ENCODE measurements at places on chromosomes 16 and 17.

GRCh38 chr17:79388556-79389295 lies 222.1 kb downstream of the RBFOX3 start:
- DNase-seq, result peak; percentile 69

DNA sequence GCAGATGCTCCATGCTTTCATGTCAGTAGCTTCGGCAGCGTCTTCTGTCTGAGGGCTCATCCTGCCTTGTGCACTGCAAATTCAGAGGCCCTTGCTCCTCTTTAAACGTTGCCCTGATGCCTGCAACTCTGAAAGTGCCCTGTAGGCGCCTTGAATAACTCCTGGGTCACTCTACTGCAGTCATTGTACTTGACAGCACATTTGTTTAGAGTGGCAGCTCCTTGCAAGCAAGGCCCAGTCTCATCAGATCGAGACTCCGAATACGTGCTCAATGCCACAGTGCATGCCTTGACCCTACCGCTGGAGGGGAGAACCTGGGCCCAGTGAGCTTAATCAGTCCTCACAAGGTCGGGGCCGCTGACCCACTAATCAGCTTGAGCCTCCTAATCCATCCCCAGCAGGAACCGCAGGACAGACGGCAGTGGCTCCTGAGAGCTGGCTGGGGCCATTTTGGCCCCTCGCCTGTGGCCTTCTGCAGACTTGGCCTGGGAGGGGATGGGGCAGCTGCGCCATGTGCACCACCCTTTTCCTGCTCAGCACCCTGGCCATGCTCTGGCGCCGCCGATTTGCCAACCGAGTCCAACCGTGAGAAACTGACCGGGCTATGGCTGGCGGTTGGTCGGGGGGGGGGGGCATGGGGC lies at the start of gene PRCD:
PRCD (plus strand) TSS at position 414 of the 641 bp plus-strand sequence; CDS start at position 512, 98 bp downstream.
- no peak for DNase-seq

GRCh38 chr16:78761427-78761826 lies 662.0 kb downstream of the WWOX start:
- DNase-seq, result no peak

- no peak for DNase-seq
Observed at GRCh38 chr16:73142053-73142854, 94.3 kb upstream of the ZFHX3 start.

GRCh38 chr17:38921756-38922411 lies 3.5 kb upstream of the LASP1NB start:
- DNase-seq, result no peak

GRCh38 chr17:29777663-29778062 lies 152.4 kb downstream of the SSH2 start:
- DNase-seq, result no peak

- DNase-seq, result no peak
Observed at GRCh38 chr17:66322764-66323163, 20.4 kb downstream of the PRKCA start.

GRCh38 chr17:79046197-79046915 lies 22.4 kb downstream of the C1QTNF1 start:
- DNase-seq, result peak; percentile 87

DNA sequence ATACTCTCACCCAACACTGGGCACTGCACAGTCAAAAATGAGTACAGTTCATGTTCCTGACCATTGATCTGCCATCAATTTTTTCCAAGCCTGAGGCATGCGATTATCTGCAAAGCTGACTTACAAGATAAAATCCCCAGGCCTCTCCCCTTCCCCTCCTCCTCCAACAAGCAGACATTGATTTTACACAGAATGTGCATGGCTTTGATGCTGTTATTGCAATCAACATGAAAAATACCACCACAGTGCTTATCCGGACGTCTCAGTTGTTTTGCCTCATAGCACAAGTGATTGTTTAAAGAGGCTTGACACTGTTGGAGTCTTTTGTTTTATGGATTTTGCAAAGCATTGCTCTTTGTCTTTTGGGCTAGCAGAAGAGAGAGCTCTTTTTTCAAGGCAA lies 163.8 kb downstream of the TOX3 start:
- no peak for DNase-seq

DNA sequence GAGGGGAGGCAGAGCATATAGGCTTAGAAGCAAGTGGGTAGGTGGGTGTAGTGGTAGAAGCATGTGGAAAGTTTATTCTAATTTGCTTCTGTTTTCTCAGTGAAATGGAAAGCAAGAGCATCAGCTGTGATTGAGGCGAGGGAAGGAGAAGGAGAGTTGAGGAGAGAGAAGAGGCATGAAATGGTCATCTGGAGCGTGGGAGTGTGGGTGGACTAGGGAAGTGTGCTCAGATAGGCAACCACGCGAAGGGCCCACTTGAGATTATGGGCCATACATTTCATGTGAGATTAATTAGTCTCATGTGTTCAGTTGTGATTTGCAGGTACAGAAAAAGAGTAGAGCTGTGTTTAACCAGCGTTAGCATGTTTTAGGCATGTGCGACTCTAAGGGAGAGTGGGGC lies 20.8 kb upstream of the CDC6 start:
- DNase-seq, result no peak

DNA sequence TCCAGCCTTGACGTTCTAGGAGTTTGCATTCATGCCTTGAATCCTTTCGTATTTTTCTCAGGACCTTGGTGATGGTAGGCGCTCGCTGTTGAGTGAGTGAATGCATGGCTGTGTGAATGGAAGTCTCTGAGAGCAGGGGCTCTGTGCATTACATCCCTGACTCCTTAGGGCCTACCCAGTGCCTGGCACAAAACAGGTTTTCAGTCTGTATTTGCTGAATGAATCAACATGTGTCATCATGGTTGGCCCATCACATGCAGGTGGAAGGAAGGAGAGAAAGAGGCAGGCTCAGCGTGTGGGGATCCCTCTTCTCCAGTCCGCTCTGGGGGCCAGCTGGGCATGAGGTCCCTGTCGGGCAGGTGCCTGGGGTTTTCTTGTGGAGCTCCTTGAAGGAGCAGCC lies 8.7 kb downstream of the RAP1GAP2 start:
- no peak for DNase-seq

DNA sequence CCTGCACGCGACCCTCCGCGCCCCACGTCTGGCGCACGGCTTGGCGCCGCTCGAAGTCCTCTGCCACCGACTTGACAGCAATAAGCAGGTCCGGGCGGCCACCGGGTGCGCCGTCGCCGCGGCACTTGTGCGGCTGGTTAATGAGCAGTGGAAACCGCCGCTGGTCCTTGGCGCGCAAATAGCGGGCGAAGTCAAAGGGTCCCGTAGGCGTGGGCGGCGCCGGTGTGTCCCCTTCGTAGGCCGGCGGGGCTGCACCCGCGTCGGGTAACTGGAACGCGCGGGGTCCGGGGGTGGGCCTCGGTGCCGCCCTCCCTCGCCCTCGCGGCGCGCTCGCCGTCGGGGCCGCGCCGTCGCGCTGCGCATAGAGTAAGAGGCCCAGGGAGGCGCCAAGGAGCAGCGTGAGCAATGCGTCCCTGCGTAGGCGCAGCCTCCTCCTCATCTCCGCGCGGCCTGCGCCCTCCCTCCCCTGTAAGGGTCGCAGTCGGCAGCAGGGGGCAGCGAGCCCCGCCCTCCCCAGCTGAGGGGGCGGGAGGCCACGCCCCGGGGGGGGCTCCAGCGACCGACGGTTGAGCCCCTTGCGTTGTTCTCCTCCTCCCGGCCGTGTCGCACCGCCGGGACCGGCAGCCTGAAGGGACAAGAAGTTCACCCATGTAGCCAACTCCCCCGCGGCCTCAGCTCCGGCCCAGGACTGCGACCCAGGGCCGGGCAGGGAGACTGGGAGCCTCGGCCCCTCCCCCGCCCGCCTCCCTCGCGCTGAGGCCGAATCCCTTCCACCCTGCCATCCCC lies 558 bp downstream of the B3GNT9 start:
- DNase-seq, result peak; percentile 94

- peak; percentile 81 for DNase-seq
Observed at GRCh38 chr17:48023400-48024148, 14.0 kb downstream of the COPZ2 start.

DNA sequence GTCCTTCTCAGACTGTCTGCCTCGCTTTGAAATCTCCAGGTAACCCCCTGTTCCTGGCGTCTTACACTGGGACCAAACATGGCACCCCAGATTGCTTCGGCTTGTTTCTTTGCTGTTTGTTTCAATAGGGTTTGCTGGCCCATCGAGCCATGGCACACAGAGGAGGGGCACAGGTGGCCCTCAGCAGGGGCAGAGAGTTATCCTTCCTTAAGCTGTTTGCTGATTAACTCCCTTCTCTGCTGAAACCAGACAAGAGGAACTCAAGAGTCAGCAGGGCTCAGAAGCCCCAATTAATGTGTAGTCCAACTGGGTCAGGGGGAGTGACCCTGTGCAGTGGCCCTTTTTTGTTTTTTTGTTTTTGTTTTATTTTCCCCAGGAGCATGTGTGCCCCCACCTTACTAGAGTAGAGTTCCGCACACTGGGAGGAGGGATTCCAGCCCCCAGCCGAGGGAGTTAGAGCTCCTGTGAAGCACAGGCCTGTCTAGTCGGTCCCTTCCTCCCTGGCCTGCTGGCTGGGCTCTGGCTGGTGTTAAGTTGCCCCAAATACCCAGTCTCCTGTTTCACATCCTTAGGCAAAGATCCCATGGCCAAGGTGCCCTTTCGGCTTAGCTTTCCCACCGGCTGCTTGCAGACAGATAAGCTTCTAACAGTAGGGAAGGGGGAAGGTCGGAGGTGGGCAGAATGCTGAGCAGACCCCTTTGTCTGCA lies 39.3 kb downstream of the YPEL2 start:
- peak; percentile 58 for DNase-seq

GRCh38 chr17:42691021-42691545 lies 8.8 kb downstream of the CNTNAP1 start:
- DNase-seq, result no peak

GRCh38 chr17:15920758-15921239 lies 24.1 kb upstream of the ADORA2B start:
- no peak for DNase-seq

GRCh38 chr17:14301279-14302090 lies 604 bp downstream of the HS3ST3B1 start:
- DNase-seq, result peak; percentile 36

GRCh38 chr16:13969711-13970110 lies 49.8 kb downstream of the ERCC4 start:
- no peak for DNase-seq

DNA sequence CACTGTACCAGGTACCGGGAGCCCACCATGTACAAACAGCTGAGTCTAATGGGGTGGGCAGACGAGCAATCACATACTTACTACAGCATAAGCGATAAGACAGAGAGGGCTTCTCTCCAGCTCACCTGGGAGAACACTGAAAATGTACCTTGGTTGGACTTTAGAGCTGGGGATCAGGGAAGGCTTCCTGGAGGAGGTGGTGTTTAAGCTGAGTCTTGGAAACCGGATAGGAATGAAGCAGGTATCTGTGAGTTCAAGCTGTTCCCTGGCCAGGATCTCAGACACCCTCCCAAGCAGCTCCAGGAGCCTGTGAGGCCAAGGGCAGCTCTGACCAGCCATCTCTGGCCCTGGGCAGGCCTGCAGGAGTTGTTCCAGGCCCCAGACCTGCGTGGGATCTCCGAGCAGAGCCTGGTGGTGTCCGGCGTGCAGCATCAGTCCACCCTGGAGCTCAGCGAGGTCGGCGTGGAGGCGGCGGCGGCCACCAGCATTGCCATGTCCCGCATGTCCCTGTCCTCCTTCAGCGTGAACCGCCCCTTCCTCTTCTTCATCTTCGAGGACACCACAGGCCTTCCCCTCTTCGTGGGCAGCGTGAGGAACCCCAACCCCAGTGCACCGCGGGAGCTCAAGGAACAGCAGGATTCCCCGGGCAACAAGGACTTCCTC lies 8.0 kb upstream of the SERPINF1 start:
- DNase-seq, result no peak

- peak; percentile 52 for DNase-seq
Observed at GRCh38 chr16:31243734-31244670, 15.8 kb upstream of the ITGAM start.

- no peak for DNase-seq
Observed at GRCh38 chr16:17168181-17168580, 302.6 kb downstream of the XYLT1 start.

DNA sequence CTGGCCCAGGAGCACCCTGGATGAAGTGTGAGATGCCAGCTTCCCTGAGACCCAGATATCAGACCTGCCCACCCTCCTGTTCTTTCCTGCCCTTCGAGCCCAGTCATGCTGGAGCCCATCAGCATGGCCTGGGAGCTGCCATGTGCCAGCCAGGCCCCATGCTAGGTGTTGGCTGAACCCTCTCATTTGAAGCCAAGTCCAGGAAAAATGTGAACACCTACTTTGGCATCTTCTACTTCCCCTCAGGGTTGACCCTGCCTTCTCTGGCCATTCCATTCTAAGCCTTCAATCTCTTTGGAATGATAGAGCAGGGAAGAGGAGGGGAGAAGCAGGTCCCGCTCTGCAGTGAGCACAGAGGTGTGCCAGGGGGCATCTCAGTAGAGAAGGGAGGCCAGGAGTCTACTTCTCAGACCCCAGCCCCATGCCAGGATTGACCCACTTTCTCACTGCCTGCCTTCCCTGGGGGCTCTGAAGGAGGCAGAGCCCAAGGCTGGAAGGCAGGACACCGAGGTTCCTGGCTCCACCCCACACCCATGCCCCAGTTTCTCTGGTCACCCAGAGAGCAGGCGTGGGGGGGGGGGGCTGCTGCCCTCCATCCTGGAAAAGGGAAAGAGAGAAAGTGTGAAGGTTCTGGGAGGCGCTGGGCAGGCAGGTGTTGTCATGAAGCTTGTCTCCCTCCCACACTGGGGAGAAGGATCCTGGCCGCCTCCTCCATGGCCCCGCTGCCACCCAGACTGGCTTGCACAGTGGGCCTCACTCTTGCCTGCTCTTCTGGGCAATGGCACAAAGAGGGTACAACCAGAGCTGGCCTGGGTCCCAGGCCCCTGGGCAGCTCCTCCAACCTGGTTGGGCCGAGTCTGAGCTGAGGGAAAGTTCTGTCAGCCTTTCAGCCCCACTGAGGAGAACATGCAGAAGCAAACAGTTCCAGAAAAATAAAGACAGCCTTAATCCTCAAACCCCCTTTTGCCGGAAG lies 9.3 kb downstream of the HDAC5 start:
- no peak for DNase-seq

GRCh38 chr17:76562734-76563148 lies 22.9 kb downstream of the PRCD start:
- no peak for DNase-seq

GRCh38 chr16:11637320-11637719 lies 30.9 kb upstream of the SNN start:
- no peak for DNase-seq

GRCh38 chr17:77542011-77542410 lies 401.2 kb downstream of the SEC14L1 start:
- DNase-seq, result peak; percentile 25

- DNase-seq, result peak; percentile 78
Observed at GRCh38 chr16:48318630-48319029, 66.6 kb downstream of the SIAH1 start.

GRCh38 chr16:54031107-54031760 lies 255.4 kb downstream of the IRX3 start:
- DNase-seq, result no peak

- no peak for DNase-seq
Observed at GRCh38 chr16:23562505-23562904, 5.0 kb downstream of the UBFD1 start.

DNA sequence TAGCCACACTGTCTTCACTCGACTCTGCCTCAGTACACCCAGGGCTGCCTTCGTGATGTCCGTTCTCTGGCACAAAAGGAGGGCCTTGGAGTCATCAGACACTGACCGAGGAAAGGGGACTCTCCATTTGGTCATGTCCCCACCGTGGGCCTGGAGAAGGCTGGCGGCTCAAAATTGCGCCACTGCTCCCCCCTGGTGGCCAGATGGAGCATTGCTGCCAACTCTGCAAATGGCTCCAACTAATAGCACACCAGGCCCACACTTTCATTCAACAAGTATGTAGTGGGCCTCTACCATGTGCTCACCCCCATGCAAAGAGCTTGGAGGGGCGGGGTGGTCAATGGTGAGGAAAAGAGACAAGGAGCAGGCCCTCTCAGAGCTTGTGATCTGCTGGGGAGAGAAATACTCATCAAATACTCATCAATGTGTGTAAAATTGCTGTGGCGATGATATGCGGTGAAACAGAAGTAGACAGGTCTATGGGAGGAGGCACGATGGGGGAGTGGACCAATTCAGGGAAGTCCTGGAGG lies 5.2 kb upstream of the GRIN2C start:
- peak; percentile 83 for DNase-seq

All from muscle of leg (tissue), 16 donors.